ENCODE measurements at places on chromosomes 13 and 19. TPM values are rescaled to one million over a fixed set of nuclear protein-coding genes. Genes with fewer than 3 reads are reported as not detected.

GRCh38 chr13:102877303-102877702 lies 31.5 kb downstream of the ERCC5 start:
- no peak overlapping the region for H3K4me3 ChIP-seq
- peaks cover 57% of the 10 kb centered on the region for H3K36me3 ChIP-seq
- no peaks in the 10 kb centered on the region for H3K4me1 ChIP-seq
- H3K27ac ChIP-seq, result no peak overlapping the region
- H3K27me3 ChIP-seq, result no peaks in the 10 kb centered on the region

DNA sequence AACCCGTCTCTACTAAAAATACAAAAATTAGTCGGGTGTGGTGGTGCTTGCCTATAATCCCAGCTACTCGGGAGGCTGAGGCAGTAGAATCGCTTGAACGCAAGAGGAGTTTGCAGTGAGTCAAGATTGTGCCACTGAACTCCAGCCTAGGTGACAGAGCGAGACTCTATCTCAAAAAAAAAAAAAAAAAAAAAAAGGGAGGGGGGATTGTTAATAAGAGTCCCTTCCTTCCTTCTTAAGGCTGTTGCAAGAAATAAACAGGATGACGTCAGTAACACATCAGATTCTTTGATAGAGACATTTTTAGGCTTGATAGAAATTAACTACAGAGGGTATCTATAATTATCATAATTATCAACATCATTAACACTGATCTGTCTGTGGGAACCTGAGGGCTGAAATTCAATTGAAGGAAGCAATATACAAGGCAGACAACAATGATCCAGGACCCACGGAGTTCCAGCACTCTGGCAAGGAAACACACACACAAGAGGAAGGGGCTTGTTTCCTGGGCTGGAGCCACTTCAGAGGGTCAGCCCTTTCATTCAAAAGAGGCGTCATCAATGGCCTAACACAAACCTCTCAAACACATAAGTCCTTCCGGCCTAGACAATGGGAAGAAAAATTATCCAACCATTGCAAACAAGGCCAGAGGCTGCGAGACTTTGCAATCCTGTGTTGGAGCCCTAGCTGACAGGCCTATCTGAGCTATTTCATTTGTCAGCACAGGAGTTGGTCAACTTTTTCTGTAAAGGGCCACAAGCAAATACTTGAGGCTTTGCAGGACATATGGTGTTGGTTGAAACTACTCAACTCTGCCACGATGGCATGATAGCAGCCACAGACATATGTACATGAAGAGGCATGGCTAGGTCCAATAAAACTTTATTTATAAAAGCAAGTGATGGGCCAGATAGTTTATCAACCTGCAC lies 105.2 kb downstream of the INSR start:
- H3K4me1 ChIP-seq, result no peaks in the 10 kb centered on the region
- H3K4me3 ChIP-seq, result no peak overlapping the region
- no peaks in the 10 kb centered on the region for H3K27me3 ChIP-seq

DNA sequence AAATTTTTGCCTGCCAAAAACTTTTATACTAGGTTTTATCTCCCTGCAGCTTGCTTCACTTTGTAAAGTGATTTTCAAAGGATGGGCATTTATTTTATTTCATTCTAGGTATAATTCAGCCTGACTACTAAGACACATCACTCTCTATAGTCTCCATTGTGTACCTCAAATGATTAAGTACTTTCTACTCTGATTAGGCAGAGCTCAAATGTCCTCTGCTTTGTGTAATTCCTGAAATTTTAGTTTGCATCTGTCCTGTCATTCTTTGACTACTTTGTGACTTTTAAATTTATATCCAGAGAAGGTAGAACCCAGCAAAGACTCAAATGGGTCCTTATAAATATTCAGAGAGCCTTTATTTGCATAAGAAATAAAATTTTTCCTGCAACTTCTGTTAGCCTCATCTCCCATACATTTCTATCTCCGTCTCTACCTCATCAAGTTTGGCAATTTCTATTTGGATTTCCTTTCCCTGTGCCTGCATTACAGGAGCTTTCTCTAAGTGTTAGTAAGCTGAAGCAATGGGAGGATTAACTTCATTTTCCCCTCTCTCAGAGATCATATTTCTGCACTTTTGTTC lies 1038.0 kb upstream of the ATXN8OS start:
- H3K36me3 ChIP-seq, result no peaks in the 10 kb centered on the region
- H3K4me1 ChIP-seq, result no peaks in the 10 kb centered on the region
- H3K4me3 ChIP-seq, result no peak overlapping the region
- no peak overlapping the region for H3K27ac ChIP-seq

DNA sequence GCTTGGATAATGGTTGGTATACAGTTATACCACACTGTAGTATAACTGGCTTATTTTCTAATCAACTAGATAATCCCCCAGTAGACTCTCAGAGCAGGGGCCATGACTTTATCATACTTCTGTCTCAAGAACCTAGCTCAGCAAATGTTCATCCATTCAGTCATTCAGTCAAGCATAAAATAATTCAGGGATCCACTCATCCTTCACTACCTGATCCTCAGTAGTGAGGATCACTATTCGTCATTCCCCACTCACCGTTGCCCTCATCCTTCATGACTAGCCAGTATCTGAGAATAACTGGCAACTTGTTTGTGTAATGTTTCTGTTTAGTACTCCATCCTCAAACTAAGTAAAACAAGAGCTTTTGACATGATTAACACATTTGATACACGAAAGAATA lies 77.6 kb downstream of the TSC22D1 start:
- H3K4me1 ChIP-seq, result peaks cover 20% of the 10 kb centered on the region
- no peak overlapping the region for H3K4me3 ChIP-seq
- no peak overlapping the region for H3K27ac ChIP-seq
- H3K36me3 ChIP-seq, result peaks cover 5% of the 10 kb centered on the region

GRCh38 chr13:26759249-26759906 lies 1.2 kb downstream of the GPR12 start:
- peaks cover 82% of the 10 kb centered on the region for H3K27me3 ChIP-seq
- H3K4me3 ChIP-seq, result peak overlapping the region; percentile 35
- H3K27ac ChIP-seq, result no peak overlapping the region
- no peaks in the 10 kb centered on the region for H3K36me3 ChIP-seq
- DNase-seq, result no peak

GRCh38 chr19:33621065-33621785 lies 528 bp upstream of the CHST8 start:
- H3K27me3 ChIP-seq, result no peaks in the 10 kb centered on the region
- no peak overlapping the region for H3K27ac ChIP-seq
- H3K4me3 ChIP-seq, result no peak overlapping the region
- DNase-seq, result no peak
- H3K4me1 ChIP-seq, result no peaks in the 10 kb centered on the region
- no peaks in the 10 kb centered on the region for H3K36me3 ChIP-seq

DNA sequence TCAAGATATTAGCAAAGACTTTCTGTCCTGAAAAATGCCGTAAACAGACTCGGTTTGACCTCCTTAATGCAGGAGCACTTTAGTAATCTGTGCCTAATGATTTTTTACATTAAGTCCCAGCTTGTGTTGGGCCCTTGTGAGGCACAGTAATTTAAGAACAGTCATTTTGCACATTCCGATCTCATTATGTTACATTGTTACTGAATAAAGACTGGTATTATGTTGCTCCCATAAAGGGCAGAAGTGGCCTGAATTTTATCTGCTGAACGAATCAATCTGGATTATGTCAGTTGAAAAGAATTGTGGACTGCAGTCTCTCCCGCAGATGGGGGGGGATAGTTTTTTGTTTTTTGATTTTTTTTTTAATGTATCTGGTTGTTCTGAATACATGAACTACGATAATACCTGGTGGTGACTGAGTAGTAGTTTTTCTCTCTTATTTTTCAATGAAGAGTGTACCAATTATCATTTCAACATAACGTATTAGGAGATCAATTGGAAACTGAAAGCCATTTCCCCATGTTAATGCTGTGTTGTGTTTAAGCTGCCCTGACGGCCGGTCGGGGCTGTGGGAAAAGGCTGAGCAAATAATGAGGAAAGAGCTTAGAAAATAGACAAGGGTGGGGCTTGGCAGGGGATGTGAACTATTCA lies 290.2 kb downstream of the ZNF536 start:
- no peak overlapping the region for H3K27ac ChIP-seq
- no peaks in the 10 kb centered on the region for H3K36me3 ChIP-seq
- H3K4me3 ChIP-seq, result no peak overlapping the region
- no peaks in the 10 kb centered on the region for H3K4me1 ChIP-seq
- H3K27me3 ChIP-seq, result peaks cover 17% of the 10 kb centered on the region
- DNase-seq, result no peak

GRCh38 chr19:6223461-6224307 lies 56.1 kb downstream of the MLLT1 start:
- H3K27ac ChIP-seq, result peak overlapping the region; percentile 42
- peaks cover under 1% of the 10 kb centered on the region for H3K4me1 ChIP-seq
- peaks cover 31% of the 10 kb centered on the region for H3K36me3 ChIP-seq
- H3K27me3 ChIP-seq, result no peaks in the 10 kb centered on the region
- no peak for DNase-seq

- H3K27ac ChIP-seq, result peak within 1 kb of the TSS; percentile 87
- peaks cover 48% of the 10 kb centered on the region for H3K36me3 ChIP-seq
- H3K4me3 ChIP-seq, result peak within 1 kb of the TSS; percentile 90
- DNase-seq, result no peak
- H3K27me3 ChIP-seq, result no peaks in the 10 kb centered on the region
Measured at GRCh38 chr19:43504426-43505185, at the start of gene PHLDB3. PHLDB3 (minus strand) TSS chr19:43504746; CDS start chr19:43504118, 628 bp downstream.

DNA sequence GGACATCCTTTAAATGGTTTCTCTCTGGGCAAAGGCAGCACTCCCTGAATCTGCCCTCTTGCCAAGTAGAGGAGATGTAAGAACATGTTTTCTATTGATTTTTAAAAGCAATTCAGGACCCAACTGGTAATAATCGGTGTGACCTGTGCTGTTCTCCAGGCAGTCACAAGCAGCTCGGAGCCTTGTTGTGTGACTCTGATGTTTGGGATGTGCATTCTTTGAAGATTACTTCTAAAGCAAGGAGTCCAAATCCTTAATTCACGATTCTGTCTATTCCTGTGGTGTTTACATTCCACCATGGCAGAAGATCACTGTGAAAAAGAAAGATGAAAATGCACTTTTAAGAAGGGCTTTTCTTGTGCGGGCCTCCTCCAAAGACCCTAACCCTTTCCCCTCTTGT lies 122.3 kb upstream of the ZNF536 start:
- H3K4me3 ChIP-seq, result no peak overlapping the region
- no peaks in the 10 kb centered on the region for H3K4me1 ChIP-seq
- H3K27me3 ChIP-seq, result no peaks in the 10 kb centered on the region
- DNase-seq, result no peak
- H3K36me3 ChIP-seq, result no peaks in the 10 kb centered on the region
- H3K27ac ChIP-seq, result no peak overlapping the region

DNA sequence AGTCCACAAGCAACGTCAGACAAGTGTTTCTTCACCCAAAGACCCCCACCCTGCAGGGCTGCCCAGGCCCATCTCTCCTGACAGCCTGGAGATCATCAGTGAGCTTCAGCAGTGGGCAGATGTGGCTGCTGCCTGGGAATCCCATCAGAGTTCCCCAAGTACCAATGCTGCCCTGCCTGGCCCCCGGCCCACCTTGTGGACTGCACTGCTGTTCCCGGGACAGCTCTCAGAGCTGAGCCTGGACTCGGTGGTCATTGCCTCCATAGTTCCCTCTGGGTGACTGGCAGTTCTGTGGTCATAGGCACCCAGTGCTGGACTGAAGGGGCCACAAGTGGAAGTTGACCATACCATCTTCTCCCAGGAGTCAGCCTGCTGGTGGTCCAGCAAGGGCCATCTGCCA lies 24.5 kb upstream of the ZNF492 start:
- no peaks in the 10 kb centered on the region for H3K36me3 ChIP-seq
- H3K4me3 ChIP-seq, result no peak overlapping the region
- H3K27ac ChIP-seq, result no peak overlapping the region
- H3K4me1 ChIP-seq, result no peaks in the 10 kb centered on the region
- DNase-seq, result no peak

DNA sequence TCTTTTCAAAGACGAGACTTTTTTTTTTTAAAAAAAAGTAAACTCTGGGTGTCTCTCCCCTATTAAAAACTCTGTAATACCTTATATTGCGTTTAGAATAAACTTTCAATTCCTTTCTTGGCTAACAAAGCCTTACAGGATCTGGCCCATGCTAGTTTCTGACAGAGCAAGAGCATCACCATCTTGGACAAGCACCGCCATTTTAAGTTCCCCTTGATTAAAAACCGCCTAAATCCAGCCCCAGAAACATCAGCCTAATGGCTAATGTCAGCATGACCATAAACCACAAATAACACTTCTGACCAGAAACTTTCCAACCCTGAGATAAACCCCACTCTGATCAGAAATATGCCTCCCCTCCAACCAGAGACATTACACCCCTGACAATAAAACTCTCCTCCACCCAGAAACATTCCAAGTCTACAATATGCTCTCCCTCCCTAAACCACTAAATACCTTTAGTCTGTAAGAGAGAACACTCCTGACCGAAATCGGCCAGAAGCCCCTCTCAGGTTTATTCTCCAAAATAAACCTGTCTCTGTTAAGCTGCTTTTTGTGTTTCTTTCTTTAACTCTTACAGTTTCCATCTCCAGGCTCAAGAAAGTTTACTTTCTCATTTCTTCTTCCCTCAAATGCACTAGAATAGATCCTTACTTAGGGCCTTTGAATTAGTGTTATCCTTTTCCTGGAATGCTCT lies 1.6 kb upstream of the AKAP11 start:
- H3K4me1 ChIP-seq, result peaks cover 29% of the 10 kb centered on the region
- no peak for DNase-seq
- H3K27ac ChIP-seq, result no peak overlapping the region
- peak overlapping the region; percentile 5 for H3K4me3 ChIP-seq
- H3K36me3 ChIP-seq, result peaks cover 13% of the 10 kb centered on the region

DNA sequence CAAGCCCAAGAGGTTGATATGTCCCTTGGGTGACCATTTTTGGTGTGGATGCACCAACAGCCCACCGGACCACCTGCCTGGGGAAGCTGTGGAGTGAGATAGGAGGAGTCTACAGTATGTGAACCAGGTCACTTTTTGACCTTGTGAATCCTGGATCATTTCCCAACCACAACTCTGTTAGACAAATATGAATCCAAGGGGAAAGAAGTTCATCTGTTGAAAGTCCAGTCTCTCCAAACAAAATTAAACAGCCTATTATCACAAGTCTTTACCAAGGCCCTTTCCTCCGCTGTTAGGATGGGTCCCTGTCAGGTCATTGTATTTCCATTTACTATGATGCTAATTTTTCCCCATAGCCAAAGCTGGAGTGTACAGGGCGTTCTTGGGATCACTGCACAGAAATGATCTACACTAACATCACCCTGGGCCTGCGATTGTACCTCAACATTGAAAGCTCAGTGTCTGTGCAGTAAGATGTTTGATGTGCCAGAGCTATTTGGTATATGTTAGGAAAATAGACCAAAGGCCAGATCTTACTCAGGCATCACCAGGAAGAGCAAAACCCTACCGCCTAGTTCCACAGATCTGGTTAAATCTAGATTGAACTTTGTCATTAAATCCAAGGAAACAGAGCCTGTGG lies 117.1 kb downstream of the STARD13 start:
- no peak overlapping the region for H3K4me3 ChIP-seq
- DNase-seq, result peak; percentile 22
- H3K27me3 ChIP-seq, result no peaks in the 10 kb centered on the region
- peaks cover 68% of the 10 kb centered on the region for H3K36me3 ChIP-seq
- H3K27ac ChIP-seq, result peak overlapping the region; percentile 99

The ZNF99 gene
- total RNA-seq, result not detected

The EFNA2 gene
- not detected for total RNA-seq

The OR4F17 gene
- not detected for total RNA-seq

The NRTN gene
- total RNA-seq, result 0.75 TPM

The PODNL1 gene
- 0.51 TPM for total RNA-seq

The LILRA1 gene
- not detected for total RNA-seq

The BEST2 gene
- 0.70 TPM for total RNA-seq

The CEACAM3 gene
- not detected for total RNA-seq

All from MCF 10A (cell line).